Stimulated activated CD8-positive, alpha-beta memory T cell treated with anti-CD3 and anti-CD28 coated beads, Interleukin-2, amount 100 ng/mL, for 1 hour (primary cell): ENCODE measurements at places on chromosomes 3 and 15.

GRCh38 chr3:49020330-49021212 lies 1.4 kb upstream of the NDUFAF3 start:
- DNase-seq, result no peak

- no peak for DNase-seq
These were observed 664.0 kb upstream of the SGO1 start for GRCh38 chr3:20849975-20850374.

- no peak for DNase-seq
These were observed 156.7 kb downstream of the KLF13 start for GRCh38 chr15:31483053-31483985.

DNA sequence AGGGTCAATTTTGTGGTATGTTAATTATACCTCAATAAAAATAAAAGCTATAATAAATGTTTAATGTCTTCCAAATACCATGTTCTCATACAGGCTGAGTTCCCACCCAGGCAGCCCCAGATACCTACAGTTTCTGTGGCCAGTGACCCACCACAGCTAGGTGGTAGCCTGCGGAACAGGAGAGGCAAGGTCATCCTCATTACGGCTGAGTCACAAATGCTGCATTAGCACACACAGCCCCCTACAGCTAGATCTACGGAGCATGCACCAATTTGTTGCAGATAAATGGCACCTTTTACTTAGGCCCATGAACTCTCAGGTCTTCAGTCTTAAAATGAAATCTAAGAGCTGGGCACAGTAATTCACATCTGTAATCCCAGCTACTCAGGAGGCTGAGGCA lies 5.1 kb downstream of the SPATA12 start:
- DNase-seq, result no peak

GRCh38 chr3:36674816-36675215 lies 89.5 kb downstream of the DCLK3 start:
- DNase-seq, result no peak

GRCh38 chr3:1499694-1500093 lies 406.9 kb downstream of the CNTN6 start:
- no peak for DNase-seq

GRCh38 chr3:50269977-50270413 lies 1.0 kb downstream of the SEMA3B start:
- DNase-seq, result no peak

GRCh38 chr3:17847156-17847555 lies 104.7 kb upstream of the TBC1D5 start:
- no peak for DNase-seq

DNA sequence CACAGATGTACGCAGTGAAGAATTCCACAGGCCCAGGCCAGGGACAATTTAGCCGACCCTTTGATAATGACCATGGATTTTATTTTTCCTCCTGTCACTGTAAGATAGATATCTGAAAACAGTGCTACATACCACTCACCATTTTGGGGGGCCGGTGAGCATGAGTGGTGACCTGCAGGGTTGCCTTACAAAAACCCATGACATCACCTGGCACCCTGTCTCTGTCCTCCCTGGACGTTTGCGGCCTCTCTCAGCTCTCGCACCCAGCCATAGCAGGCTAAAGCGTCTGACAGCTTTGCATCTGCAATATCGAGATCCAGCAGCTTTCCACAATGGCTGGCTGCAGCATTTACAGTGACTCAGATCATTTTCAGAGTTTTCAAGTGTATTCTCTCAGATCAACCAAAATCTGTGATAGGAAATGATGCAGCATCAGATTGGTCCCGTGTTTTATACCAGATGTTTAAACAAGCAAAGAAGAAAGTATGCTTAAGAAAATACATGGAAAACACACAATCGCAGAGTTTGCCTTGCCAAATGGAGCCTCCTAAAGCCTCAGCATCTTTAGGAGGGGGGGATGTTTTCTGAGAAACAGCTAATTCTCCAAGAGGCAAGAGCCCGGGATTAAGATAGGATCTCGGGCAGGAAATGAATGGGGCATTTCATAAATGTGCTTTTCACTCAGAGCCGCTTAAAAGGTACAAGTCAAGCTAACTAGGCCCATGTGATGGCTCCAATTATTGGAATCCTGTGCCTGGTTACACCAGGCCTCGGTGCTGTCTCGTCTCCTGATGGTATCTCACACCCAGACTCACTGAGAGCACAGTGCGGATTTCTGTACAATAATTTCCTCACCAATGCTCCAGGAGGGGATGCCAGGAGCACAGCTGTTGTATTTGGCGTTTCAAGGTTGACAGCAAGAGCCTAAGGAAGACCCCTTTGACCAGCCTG lies 257.3 kb downstream of the XXYLT1 start:
- DNase-seq, result no peak

- no peak for DNase-seq
These were observed 12.8 kb downstream of the ALDH1L1 start for GRCh38 chr3:126167566-126167965.

GRCh38 chr3:187942658-187943241 lies 197.5 kb upstream of the BCL6 start:
- no peak for DNase-seq

DNA sequence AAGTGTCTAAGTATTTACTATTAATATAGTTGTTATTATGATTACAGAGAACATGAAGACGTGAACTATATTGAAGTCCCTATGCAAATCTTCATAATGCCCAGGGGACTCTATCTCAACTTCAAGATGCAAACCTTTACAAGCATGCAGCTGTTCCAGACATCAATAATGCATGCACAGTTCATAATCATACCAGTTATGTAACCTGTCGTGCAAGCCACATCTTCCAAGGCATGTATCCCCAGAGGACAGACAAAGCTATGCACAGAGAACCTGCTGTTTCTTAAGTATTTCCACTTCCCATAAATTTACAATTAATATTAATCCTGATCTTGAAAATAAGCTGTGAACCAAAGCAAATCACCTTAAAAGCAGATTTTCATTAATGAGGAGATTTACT lies 534.1 kb downstream of the TUSC7 start:
- no peak for DNase-seq

DNA sequence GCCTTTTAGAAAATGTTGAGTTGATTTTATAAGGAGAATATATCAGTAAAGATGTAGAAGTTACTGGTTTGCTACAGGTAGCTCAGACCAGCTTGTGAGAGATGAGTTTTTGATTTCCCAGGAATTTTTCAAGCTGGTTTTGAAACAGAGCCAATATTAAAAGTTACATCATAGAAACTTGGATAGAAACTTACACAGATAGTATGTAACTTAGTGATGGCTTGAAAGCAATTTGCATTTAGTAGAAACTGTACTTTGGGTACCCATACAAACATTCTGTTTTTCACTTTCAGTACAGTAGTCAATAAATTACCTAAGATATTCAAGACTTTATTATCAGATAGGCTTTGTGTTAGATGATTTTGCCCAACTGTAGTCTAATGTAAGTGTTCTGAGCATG lies 93.4 kb downstream of the RBMS3 start:
- DNase-seq, result no peak

- no peak for DNase-seq
These were observed 112.3 kb downstream of the ADAMTS17 start for GRCh38 chr15:100229181-100230163.

DNA sequence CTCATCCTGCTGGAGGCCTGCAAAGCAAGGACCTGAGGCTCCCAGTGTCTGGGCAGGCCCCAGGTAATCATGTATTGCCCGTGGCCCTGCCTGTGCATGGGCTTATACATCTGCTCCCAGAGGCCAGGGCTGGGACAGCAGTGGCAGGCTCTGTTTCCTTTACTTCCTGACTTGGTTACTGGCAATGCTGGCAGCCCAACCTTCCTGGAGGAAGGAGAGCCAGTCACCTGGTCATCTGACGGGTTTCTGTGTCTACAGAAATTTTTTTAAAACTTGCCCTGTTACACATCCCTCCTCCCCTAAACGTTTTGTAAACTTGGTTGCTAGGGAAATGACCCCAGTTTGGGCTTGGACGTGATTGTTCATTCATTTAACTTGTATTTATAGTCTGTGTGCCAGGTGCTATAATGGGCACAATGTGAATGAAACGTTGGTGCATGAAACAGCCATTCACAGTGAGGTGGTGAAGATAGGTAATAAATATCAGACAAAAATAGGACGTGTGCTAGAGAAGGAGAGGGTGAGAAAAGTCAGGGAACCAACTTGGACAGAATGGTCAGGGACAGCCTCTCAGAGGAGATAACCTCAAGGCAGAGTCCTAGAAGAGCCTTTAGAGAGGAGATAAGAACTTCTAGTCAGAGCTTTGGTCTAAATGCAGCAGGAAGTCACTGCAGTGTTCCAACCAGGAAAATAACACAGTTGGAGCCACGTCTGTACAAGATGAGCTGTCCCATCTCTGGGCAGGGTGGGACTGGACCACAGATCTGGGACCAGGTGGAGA lies 14.1 kb downstream of the TEX264 start:
- DNase-seq, result no peak

- DNase-seq, result no peak
These were observed 120.8 kb downstream of the DNAH12 start for GRCh38 chr3:57423335-57423734.

GRCh38 chr3:177524742-177525141 lies 327.5 kb upstream of the TBL1XR1 start:
- no peak for DNase-seq

GRCh38 chr15:80564056-80564455 lies 131.1 kb upstream of the ABHD17C start:
- no peak for DNase-seq

GRCh38 chr3:126397610-126398422 lies 3.1 kb downstream of the CFAP100 start:
- no peak for DNase-seq

DNA sequence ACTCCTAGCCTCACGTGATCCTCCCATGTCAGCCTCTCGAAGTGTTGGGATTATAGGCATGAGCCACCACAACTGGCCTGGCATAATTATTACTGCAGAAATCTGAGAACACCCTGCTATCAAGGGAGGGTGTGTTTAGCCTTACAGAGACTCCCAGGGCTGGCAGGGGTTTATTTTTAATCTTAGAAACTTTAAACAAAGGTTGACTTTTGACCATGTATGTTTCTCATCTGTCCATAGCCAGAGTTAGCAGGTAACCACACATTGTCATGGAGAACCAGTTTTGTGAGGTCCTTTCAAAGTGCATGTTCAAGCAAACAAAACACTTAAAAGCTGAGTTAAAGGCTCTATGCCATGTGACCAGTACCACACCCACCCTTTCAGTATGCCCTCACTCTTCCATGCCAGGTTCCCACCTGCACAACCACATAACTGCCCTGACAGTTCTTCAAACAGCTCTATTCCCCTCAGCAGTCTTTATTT lies 11.1 kb downstream of the SIAH2 start:
- no peak for DNase-seq

DNA sequence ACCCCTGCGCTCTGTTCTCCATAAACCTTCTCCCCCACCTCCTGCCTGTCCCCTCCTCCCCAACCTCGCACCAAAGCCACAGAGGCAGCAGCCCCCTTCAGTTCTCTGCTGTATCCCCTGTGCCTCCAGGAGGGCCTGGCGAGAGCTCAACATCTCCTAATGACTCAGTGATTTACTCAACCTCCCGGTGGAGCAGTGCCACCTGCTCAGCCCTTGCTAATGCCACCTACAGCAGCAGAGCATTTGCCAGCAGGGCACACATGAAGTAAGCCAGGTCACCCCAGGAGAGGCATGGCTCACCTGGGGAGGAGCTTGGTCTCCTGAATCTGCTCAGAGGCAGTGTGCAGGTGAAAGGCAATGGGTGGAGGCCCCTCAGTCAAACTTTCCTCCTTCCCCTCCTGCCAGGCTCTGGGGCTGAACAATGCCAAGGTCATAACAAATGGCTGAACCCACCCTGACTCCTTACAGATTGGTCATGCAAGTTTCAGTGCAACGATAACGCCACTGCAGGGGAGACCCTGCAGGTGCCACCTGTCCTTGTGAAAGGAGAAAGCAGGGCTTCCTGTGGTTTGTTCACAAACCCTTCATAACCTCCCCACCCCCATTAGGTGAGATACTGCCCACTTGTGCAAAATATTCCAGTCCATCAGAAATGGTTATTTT lies 19.8 kb downstream of the TRPM1 start:
- no peak for DNase-seq

- no peak for DNase-seq
These were observed 141.1 kb downstream of the NR1D2 start for GRCh38 chr3:24086206-24086605.

- DNase-seq, result no peak
These were observed 71.2 kb upstream of the ITGA11 start for GRCh38 chr15:68503213-68503612.

- no peak for DNase-seq
These were observed 32.4 kb downstream of the C2CD4A start for GRCh38 chr15:62099094-62099601.

DNA sequence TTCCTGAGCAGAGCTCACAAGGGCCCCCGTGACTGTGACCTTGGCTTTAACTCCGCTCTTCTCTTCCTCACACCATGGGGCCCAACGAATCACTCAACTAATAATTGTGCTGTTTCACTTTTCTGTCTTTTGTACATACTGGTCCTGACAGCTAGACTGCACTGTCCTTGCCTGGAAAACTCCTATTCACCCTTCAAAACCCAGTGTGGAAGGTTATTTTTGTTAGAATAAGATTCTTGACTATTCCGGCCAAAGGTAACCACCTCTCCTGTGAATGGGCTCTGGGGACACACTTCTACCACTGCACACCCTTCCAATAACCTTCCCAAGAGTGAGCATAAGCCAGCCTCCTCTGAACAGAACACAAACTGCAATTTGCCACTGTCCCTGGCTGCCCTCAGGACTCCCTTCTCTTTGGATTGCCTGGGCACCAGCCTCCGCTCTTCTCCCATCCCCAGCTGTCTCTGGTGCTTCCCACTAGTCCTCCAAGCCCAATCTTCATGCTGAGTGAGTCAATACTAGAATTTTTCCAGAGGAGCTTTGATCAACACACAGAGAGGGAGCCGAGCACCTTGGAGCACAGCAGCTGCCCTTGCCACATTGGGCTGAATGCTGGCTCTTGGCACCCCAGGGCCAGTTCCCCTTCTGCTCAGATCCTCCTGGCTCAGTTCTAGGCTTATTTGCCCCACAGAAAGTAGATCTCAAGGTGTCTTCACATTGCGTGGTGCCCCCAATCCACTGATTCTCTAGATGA lies 2.1 kb downstream of the SCN5A start:
- no peak for DNase-seq

- DNase-seq, result no peak
These were observed 18.7 kb upstream of the ANXA2 start for GRCh38 chr15:60416484-60416883.

GRCh38 chr3:177530908-177531307 lies 333.6 kb upstream of the TBL1XR1 start:
- DNase-seq, result no peak

GRCh38 chr3:25620493-25620892 lies 44.2 kb downstream of the TOP2B start:
- DNase-seq, result no peak

- DNase-seq, result no peak
These were observed 53.1 kb downstream of the BOC start for GRCh38 chr3:113264283-113265131.

DNA sequence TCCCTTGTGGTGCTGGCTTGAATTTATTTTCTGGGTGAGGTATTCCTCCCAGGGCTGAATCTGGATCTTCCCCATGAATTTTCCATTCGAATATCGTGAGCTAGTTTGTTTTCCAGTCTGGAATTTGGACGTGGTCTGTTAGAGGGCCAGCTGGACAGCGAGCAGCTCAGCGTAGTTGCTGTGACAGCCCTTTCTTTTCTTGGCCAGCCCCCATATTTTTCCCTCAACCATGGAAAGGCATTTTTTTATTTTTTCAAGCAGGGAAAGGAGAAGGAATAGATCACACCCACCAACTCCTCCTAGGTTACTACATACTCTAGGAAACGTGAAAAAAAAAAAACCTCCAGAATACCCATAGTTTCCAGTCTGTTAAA lies 152.0 kb downstream of the KLHL25 start:
- DNase-seq, result no peak
